GM23338 (cell line): ENCODE measurements at places on chromosomes 4 and X.

DNA sequence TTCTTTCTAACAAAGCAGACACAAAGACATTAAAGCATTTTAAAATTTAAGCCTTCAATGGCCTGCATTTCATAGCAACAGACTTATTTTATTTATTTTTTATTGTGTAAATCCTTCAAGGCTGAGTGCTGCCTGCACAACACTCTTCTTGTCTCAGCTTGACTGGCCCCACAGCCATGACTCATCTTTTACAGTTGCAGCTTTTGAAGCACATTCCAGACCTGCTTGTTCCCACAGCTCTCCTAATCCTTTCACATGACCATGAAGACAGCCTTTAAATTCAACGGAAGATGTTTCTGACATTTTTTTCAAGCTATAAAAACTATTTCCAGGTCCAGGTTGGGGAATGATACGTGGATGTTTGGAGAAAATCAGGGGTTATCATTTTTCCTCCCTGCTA lies 276.9 kb upstream of the TACR3 start:
- no peak overlapping the region for H3K4me3 ChIP-seq
- no peaks in the 10 kb centered on the region for H3K27me3 ChIP-seq
- peak; percentile 86 for DNase-seq

- H3K4me3 ChIP-seq = no peak overlapping the region
- DNase-seq = peak; percentile 12
- peaks cover 4% of the 10 kb centered on the region; the same call in 1 of the 2 replicates for H3K4me1 ChIP-seq
- H3K36me3 ChIP-seq = no peaks in the 10 kb centered on the region
- H3K27ac ChIP-seq = no peak overlapping the region
These were observed 94.5 kb upstream of the PRKX start for GRCh38 chrX:3807906-3808305.

DNA sequence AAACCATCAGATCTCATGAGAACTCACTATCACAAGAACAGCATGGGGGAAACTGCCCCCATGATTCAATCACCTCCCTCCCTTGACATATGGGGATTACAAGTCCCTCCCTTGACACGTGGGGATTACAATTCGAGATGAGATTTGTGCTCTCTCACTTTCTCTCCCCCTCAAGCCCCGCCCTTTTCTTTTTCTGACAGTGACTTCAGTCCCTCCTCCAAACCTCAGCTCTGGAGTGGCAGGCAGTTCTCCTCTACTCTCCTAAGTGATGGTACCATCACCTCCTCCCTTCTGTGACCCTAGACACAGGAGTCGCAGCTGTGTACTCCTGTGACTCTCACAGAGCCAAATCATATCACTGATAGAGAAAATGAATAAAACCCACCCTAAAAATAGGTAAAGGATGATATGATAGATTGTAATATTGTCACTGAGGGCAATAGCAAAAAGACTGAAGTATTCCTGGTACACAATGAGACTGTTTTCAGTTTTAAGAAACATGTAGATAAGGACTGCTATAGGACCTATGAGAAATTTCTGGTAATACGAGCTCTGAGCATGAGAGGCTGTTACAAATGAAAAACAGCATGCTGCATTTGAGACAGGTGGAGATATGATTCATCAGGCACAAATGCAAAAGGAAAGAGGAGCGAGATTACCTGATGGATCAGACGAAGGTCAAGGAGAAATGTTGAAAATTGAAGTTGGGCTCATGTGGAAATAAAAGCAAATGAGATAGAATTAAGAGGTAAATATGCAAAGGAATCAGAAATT lies 101.2 kb upstream of the CBLL2 start:
- no peaks in the 10 kb centered on the region for H3K4me1 ChIP-seq
- no peaks in the 10 kb centered on the region for H3K36me3 ChIP-seq
- H3K27ac ChIP-seq = no peak overlapping the region
- peak; percentile 10 for DNase-seq
- no peaks in the 10 kb centered on the region for H3K27me3 ChIP-seq

GRCh38 chrX:68983004-68983857 lies 154.4 kb downstream of the EFNB1 start:
- H3K4me3 ChIP-seq = no peak overlapping the region
- no peak overlapping the region for H3K27ac ChIP-seq
- no peaks in the 10 kb centered on the region for H3K4me1 ChIP-seq
- H3K36me3 ChIP-seq = no peaks in the 10 kb centered on the region

DNA sequence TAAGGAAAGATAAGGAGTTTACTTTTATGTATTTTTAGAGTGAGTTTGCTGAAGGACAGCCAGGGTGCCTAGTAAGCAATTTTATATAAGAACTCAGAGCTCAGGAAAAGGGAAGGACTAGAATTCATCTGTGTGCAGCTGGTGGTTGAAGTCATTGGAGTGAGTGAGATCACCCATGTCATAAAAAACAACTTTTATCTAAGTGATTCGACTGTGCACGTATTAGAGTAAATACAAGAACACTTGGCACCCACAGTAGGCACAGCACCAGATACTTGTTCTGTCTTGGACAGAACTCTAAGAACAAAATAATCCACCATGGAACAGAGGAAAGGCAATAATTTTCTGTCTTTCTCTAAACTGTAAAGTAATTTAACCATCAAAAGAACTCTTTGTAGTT lies 31.6 kb downstream of the SYNPO2 start:
- no peaks in the 10 kb centered on the region for H3K36me3 ChIP-seq
- no peak overlapping the region for H3K4me3 ChIP-seq
- no peaks in the 10 kb centered on the region for H3K4me1 ChIP-seq
- H3K27ac ChIP-seq = no peak overlapping the region

DNA sequence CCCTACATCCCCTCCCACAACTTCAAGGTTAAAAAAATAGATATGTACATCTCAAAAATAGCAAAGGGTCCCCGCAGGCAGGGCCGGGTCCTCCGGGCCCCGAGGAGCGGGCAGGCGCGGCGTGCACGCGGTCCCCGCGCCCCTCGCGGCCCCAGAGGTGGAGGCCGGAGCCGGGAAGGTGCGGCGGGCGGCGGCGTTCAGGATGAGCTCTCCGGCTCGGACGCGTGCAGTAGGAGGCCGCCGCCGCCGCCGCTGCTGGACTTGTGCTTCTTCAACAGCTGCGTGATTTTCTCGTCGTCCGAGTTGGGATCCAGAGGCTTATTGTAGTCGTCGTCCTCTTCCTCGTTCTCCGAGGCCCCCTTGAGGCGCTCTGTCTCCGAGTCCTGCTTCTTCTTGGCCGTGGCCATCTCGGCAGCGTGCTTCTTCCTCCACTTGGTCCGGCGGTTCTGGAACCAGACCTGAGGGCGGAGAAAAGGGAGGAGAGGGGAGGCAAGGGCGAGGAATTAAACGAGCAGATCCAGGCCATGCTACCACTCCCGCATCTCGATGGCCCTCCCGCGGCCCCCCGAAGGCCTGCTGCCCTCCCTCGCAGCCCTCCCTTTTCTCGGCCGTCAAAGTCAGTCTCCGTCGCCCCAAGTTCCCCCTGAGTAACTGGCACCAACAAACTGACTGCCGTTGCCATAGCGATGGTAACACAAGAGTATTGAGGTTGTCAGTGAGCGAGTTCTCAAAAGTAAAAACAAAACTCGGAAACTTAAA lies 5.8 kb downstream of the NKX6-1 start:
- no peak overlapping the region for H3K27ac ChIP-seq
- no peaks in the 10 kb centered on the region for H3K36me3 ChIP-seq
- H3K27me3 ChIP-seq = peaks cover 100% of the 10 kb centered on the region

DNA sequence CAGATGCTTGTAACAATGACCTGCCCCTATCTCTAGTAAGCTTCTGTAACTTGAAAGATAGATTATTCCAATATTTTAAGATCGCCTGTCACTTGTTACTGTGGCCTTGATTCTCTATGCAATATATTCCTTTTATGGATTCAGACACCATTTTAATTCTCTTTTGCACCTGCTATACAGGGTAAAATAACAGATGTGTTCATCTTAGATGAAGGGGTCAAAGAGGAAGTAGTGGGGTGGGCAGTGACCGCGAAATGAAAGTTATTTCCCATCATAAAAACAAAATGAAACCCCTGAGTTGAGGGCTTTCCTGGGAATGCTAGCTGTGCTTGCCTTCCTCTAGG lies 175.9 kb downstream of the TSPAN5 start:
- peaks cover 29% of the 10 kb centered on the region for H3K4me1 ChIP-seq
- no peaks in the 10 kb centered on the region for H3K27me3 ChIP-seq
- DNase-seq = no peak
- H3K36me3 ChIP-seq = no peaks in the 10 kb centered on the region

- H3K27ac ChIP-seq = no peak overlapping the region
- H3K4me3 ChIP-seq = no peak overlapping the region
- no peaks in the 10 kb centered on the region for H3K4me1 ChIP-seq
- peaks cover 25% of the 10 kb centered on the region for H3K27me3 ChIP-seq
These were observed 8.1 kb downstream of the HGFAC start for GRCh38 chr4:3449574-3450534.

DNA sequence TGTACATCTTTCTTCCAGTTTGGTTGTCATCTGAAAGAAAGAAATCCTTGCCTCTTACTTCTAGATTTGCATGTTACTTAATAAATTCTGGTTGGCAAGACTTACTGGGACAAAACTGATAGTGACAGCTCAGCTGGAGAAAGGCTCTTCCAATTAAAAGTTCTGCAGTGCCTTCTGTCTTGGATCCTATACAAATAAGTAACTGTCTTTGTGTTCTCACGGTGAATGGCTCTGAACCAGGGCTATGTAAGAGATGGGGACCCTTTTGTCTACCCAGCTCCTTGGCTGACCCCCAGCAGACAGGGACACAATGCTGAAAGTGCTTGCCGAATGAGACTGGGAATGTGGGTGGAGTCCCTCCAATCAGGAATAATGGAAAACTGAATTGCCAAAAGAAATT lies 89.5 kb downstream of the AASDH start:
- no peak for DNase-seq
- H3K27ac ChIP-seq = no peak overlapping the region
- H3K36me3 ChIP-seq = no peaks in the 10 kb centered on the region
- no peaks in the 10 kb centered on the region for H3K27me3 ChIP-seq

- no peak overlapping the region for H3K27ac ChIP-seq
- H3K36me3 ChIP-seq = no peaks in the 10 kb centered on the region
- peak overlapping the region; percentile 50 for H3K4me3 ChIP-seq
These were observed 4.3 kb downstream of the ZXDB start for GRCh38 chrX:57596109-57596508.

DNA sequence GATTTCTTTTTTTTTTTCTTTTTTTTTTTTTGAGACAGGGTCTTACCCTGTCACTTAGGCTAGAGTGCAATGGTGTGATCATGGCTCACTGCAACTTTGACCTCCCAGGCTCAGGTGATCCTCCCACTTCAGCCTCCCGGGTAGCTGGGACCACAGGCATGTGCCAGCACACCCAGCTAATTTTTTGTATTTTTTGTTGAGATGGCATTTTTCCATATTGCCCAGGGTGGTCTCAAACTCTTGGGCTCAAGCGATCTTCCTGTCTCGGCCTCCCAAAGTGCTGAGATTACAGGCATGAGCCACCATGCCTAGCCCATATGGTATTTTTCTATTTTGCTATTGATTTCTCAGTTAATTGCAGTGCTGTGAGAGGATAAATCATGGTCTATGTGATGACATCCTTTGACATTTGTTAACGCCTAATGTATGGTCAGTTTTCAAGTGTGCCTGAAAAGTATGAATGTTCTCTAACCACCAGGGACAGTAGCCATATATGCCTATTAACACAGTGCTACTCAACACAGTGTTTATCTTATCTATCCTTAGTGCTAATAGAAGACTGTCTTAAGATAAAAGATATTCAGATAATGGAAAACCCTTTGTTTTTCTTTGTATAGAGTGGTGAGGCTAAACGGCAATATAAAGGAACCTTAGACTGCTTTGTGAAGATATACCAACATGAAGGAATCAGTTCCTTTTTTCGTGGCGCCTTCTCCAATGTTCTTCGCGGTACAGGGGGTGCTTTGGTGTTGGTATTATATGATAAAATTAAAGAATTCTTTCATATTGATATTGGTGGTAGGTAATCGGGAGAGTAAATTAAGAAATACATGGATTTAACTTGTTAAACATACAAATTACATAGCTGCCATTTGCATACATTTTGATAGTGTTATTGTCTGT lies 9.1 kb upstream of the HSPA4L start:
- no peaks in the 10 kb centered on the region for H3K36me3 ChIP-seq
- H3K27me3 ChIP-seq = no peaks in the 10 kb centered on the region
- H3K4me1 ChIP-seq = no peaks in the 10 kb centered on the region

DNA sequence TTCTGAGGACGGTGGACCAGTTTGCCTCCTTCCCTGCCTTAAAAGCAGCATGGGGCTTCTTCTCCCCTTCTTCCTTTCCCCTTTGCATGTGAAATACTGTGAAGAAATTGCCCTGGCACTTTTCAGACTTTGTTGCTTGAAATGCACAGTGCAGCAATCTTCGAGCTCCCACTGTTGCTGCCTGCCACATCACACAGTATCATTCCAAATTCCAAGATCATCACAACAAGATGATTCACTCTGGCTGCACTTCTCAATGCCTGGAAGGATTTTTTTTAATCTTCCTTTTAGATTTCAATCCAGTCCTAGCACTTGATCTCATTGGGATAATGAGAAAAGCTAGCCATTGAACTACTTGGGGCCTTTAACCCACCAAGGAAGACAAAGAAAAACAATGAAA lies 255.3 kb downstream of the RAPGEF2 start:
- no peak overlapping the region for H3K27ac ChIP-seq
- no peak for DNase-seq
- no peaks in the 10 kb centered on the region for H3K4me1 ChIP-seq
- no peak overlapping the region for H3K4me3 ChIP-seq

DNA sequence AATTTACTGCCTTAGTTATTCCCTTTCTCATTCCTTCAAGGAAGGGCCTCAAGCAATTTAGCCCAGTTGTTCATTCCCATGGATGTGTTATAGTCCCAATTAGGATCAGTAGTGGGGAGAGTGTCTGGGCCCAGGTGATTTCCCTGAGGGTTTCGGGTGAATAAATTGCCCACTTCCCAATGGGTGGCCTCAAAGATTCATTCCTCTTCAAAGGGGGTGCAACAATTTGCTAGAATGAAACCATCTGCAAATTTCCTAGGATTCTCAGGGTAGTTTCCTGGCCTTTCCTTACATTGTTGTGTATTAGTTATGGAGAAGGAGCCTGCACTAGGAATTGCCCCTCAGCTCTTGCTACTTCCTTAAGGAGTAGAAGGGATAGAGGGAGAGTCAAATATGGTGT lies 6.3 kb upstream of the AREG start:
- DNase-seq = no peak
- no peak overlapping the region for H3K4me3 ChIP-seq
- H3K4me1 ChIP-seq = no peaks in the 10 kb centered on the region
- no peaks in the 10 kb centered on the region for H3K36me3 ChIP-seq
- H3K27ac ChIP-seq = no peak overlapping the region

GRCh38 chrX:124232523-124233201 lies 99.8 kb upstream of the TEX13D start:
- H3K4me1 ChIP-seq = peaks cover 33% of the 10 kb centered on the region
- no peak overlapping the region for H3K4me3 ChIP-seq
- no peak overlapping the region for H3K27ac ChIP-seq
- peak; percentile 24 for DNase-seq
- 0 out of 2 replicates have a peak, but pooled peaks cover 5% of the 10 kb centered on the region for H3K27me3 ChIP-seq

DNA sequence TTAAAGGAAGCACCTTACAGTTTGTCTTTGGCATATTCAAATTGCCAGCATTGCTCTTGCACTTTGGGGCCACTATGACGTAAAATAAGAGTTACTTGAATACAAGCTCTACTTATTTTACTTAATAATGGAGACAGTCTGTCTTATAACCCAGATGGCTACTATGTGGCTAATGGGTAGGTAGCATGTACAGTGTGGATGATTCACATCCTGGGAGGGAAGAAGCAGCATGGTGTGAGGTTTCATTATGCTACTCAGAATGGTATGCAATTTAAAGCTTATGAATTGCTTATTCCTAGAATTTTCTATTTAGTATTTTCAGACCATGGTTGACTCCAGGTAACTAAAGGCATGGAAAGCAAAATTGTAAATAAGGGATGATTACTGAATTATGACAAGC lies 761.8 kb upstream of the ATOH1 start:
- H3K4me1 ChIP-seq = peaks cover 3% of the 10 kb centered on the region; the same call in 1 of the 2 replicates
- no peaks in the 10 kb centered on the region for H3K27me3 ChIP-seq
- DNase-seq = no peak
- H3K4me3 ChIP-seq = no peak overlapping the region
- H3K27ac ChIP-seq = no peak overlapping the region
